GM10248 (cell line): ENCODE measurements at places on chromosomes 16 and 17.

GRCh38 chr17:78023042-78023441, 64.5 kb downstream of the TNRC6C start:
- DNase-seq, result no peak

DNA sequence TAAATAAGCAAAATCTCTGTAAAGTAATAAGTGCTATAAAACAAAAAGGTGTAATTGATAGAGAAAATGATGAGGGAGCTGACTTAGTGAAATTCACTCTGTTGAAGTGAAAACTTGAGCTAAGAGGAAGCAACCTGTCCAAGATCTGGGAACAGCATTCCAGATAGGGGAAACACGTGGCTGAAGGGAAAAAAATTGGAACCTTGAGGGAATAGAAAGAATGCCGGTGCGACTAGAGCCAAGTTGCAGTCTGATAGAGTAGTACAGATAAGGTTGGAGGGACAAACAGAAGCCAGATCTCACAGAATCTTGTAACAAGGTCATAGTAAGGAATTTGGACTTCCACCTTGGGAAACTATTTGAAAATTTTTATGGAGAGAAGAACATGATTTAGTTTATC, 623 bp upstream of the DDX52 start:
- no peak for DNase-seq

DNA sequence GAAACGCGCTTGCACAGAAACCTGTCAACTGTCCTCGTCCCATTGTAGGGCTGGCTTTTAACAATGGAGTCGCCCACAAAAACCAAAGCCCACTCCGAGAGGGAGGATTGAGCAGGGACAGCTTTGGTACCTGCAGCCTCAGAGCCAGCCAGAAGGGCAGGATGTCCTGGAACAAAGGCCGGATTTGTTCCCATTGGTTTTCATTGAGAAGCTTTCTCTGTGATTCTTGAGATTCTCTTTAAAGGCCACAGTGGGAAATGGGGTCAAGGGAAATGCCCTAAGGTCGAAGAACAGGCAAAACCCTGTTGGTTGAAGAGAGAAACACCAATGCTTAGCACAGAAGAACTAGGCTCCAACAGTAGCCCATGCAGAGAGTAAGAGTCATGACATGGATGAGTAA, 65.4 kb downstream of the C16orf78 start:
- no peak for DNase-seq

DNA sequence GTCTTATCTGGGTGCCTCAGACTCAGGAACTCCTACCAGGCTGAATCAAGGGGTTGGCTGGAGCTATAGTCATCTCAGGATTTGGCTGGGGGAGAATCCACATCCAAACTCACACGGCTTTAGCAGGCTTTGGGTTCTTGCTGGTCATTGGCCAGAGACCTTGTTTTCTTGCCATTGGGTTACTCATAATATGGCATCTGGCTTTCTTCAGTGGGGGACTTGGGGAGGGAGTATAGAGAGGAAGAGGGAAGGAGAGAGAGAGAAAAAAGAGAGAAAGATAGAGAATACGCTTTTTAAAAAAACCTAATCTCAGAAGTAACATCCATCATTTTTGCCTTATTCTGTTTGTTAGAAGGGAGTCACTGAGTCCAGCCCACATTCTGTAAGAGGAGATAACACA, 191.5 kb upstream of the SHISA6 start:
- DNase-seq, result no peak

GRCh38 chr16:89602952-89603590, 10.4 kb upstream of the DPEP1 start:
- no peak for DNase-seq

GRCh38 chr17:17080781-17081180, 38.5 kb downstream of the MPRIP start:
- no peak for DNase-seq

DNA sequence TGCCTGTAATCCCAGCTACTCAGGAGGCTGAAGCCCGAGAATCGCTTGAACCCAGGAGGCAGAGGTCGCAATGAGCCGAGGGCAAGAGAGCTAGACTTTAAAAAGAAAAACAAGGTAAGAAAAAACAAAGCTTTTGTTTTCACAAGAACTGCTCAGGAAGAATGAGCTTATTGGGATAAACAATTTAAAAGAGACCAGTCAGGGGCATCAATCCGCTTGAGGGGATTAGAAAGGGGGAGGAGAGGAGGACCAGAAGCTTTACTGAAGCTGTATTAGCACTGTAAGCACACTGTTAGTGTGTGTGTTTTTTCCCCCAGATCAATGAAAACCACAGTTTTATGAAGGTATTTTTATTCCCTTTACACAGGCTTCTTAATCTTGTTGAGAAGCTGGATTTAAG, 8.8 kb downstream of the TMEM170A start:
- DNase-seq, result no peak

DNA sequence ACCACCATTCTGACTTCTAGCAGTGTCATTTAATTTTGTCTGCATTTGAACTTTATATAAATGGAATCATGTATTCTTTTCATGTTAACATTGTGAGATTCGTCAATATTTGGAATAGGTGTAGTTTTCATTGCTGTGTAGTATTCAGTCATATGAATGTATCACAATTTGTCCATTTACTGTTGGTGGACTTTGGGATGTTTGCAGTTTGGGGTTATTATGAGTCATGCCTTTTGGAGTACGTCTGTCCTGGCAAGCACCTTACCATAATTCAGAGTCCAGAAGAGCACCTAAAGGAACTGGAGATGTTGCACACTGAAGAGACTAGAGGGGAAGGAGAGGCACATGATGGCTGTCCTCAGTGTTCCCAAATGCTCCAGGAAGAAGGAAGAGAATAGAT, 3.1 kb upstream of the PHKG2 start:
- DNase-seq, result no peak

DNA sequence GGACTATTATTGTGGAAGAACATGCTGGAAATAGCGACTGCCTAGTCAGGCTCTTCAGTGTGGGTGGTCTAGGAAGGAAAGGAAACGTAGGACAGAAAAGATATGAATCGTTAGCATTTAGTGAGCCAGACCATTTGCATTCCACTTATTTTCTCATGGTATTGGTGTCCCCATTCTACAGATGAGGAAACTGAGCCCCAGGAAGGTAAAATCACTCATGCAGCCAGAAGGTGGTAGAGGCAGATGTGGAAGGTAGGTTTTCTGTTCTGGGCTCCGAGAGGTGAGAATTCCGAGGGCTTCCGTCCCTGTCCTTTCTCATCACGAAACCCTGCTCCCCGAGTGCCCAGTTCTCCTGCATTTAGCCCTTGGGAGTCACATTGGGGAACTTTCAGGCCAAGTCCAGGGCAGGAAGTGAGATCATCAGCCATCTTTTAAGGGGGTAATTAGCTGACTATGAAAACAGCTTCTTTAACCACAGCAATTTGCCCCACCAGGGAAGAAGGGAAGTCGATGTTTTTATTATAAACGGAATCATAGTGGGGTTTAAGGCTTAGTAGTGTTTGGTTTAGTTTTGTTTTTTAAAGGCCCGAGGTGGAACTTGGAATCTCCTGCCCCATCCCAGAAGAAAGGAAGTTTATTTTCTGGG, 110.7 kb upstream of the IRX3 start:
- DNase-seq, result no peak
